Sciatic nerve (tissue), 2 donors: ENCODE measurements at places on chromosomes 7 and 10. TPM values are rescaled to one million over a fixed set of nuclear protein-coding genes. Genes with fewer than 3 reads are reported as not detected.

DNA sequence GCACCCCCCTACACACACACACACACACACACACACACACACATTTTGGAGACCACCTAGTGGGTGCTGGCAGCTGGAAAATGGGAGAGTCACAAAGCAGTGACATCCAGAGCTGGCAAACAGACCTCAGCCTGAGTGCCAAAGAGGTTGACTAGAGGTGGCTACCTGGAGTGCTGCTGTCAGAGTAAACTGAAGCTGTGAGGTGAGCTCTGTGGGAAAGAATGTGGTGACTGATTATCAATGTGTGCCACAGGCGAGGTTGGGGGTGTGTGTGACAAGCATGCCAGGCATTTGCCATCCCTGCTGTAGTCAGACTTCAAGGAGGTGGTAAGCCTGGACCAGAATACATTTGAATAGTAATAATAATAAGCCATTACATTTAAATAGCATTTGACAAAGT, 120.6 kb downstream of the SLIT1 start:
- DNase-seq, result no peak

DNA sequence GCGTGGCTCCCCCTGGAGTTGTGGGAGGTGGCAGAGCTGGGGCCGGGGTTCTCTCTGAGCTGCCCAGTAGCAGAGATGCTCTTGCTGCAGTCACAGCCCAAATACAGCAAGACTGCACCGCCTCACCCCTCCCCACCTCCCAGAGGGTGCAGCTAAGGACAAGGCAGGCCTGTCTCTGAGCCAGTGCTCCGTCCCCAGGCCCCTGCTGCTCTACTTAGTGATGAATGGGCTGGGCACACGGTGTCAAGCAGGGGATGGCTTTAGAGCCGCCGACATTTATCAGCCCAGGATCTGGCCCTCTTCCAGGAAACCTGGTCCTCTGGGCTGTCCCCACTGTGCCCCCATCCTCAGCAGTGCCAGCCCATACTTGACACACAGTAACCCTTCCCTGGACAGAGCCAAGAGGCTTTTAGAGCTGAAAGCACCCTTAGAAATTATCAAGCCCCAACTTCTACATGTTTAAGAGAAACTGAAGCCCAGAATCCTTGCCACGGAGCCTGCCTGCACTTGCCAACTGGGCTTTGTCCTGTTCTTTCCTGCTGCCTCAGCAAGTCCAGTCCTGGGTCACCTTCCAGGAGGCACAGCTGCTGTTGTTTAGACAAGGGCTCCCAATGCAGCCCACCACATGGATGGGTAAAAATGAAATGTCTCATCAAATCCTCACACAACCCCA, 137.1 kb upstream of the UNC5B start:
- DNase-seq, result peak; percentile 36

GRCh38 chr10:67549390-67549789, 146.6 kb downstream of the CTNNA3 start:
- DNase-seq, result no peak

GRCh38 chr10:72561745-72562166, 64.1 kb downstream of the MICU1 start:
- DNase-seq, result no peak

DNA sequence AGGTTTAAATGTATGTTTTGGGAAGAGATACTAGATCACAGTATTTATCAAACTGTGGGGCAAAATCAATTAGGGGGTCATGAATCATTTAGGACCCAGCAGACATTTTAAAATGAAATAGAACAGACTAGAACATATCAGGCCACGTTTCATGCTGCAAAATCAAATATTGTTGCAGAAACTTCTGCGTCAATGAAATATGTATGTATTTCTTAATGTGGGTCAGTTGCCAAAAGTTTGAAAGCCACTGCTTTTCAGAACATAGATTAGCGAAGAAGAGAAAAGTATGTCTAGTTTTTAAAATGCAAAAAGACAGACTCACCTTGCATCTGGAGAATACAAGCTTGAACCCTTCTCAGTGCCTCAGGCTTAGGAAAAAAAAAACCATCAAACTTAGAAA, 102.7 kb upstream of the BMPER start:
- no peak for DNase-seq

DNA sequence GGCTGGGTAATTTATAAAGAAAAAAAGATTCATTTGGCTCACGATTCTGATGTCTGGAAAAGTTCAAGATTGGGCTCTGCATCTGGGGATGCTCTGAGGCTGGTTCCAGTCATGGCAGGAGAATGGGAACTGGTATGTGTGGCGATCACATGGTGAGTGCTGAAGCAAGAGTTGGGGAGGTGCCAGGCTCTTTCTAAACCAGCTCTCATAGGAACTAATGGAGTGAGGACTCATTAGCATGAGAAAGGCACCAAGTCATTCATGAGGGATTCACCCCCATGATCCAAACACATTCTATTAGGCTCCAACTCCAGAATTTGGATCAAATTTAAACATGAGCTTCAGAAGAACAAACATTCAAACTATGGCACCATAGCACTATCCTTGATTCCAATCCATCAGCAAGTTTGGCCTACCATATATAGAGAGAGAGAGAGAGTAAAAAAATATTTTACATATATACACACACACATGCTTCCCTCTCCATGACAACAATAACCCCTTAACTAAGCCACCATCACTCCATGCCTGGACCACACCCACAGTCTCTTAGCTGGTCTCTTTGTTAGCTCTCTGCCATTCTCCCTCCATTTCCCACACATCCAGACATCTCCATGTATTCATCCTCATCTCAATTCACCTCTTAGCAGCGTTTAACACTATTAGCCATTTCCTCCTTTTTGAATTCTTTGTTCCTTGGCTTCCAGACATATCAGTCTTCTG, 57.9 kb downstream of the NPY start:
- DNase-seq, result no peak

GRCh38 chr7:44787762-44788161, 8.7 kb upstream of the PPIA start:
- DNase-seq, result no peak

GRCh38 chr10:72564596-72564995, 61.3 kb downstream of the MICU1 start:
- DNase-seq, result no peak

GRCh38 chr7:21939136-21939857, 6.4 kb downstream of the CDCA7L start:
- no peak for DNase-seq

DNA sequence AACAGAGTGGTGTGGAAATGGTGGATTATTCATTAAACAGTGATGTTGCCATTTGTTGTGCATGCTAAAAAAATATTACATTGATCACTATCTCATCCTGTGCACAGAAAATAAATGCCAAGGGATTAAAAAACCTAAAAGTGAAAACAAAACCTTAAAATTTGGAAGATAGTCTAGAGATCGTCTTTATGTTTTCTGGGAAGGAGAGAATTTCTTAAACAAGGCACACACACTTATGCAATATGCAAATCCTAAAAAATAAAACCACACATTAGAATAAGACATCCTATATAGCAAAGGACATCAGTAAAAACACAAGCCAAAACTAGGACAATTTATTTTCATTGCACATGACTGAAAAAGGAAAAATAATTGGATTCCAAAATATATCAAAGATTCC, 54.5 kb downstream of the MACC1 start:
- DNase-seq, result no peak

- DNase-seq, result no peak
Measured at GRCh38 chr10:95447685-95448084, 113.5 kb downstream of the SORBS1 start.

- DNase-seq, result no peak
Measured at GRCh38 chr10:62005687-62006086, 104.2 kb downstream of the ARID5B start.

GRCh38 chr7:127888411-127888810, 142.8 kb downstream of the LRRC4 start:
- no peak for DNase-seq

GRCh38 chr10:83108565-83109333, 1030.6 kb upstream of the GHITM start:
- DNase-seq, result no peak

GRCh38 chr10:122417667-122418066, 36.8 kb upstream of the ARMS2 start:
- no peak for DNase-seq

DNA sequence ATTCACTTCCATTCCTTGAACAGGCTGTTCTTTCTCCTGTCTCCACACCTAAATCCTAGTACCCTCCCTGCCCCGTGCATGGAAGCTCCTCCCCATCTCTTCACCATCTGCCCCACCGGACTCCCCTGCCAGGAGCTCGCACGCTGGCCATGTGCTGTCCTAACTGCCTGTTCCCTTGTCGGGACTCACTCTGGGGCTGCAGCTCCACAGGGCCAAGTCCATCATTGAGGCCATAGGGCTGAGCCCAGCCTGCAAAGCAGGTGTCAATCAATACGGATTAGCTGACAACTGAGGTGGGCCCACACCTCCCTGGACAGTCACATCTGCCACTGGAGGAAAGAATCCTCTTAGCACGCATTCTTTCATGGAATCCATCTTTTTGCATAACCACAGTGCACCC, 41.4 kb upstream of the DMBT1 start:
- no peak for DNase-seq

DNA sequence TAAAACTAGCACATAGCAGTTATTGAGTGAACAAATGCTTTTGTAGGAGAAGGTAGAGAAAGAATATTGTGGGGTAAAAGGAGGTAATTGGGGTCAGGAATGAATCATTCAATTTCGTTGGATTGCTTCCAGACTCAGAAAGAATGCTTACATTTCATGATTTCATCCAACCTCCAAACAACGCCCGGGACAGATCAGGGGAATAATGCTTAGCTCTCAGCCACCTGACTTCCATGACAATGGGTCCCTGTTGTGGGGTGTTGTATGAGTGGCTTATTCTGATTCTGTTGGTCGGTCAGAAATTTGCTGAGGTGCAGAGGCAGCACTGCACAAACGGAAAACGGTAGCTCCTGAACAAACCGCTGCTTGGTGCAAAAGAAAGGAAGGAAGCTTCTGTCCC, 24.0 kb upstream of the INPP5F start:
- DNase-seq, result no peak

DNA sequence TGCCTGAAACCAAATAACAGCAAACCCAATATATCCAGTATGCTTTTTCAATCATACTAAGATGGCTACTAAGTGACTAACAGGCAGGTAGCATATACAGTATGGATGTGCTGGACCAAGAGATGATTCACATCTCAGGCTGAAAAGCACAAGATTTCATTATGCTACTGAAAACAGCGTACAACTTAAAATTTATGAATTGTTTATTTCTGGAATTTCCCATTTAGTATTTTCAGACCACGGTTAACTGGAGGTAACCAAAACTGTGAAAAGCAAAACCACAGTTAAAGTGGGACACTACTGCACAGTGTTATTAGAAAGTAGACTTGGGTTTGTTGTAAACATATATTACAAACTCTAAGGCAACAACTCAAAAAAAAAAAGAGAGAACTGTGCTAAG, 91.5 kb downstream of the KMT2C start:
- no peak for DNase-seq

The URGCP gene
- 42.8 TPM for total RNA-seq

The UPK3B gene
- 3.7 TPM for total RNA-seq

The INHBA gene
- 40.4 TPM for total RNA-seq

The SLC26A3 gene
- not detected for total RNA-seq

The GNAT3 gene
- not detected for total RNA-seq
